ENCODE measurements at places on chromosomes 16 and 17.

DNA sequence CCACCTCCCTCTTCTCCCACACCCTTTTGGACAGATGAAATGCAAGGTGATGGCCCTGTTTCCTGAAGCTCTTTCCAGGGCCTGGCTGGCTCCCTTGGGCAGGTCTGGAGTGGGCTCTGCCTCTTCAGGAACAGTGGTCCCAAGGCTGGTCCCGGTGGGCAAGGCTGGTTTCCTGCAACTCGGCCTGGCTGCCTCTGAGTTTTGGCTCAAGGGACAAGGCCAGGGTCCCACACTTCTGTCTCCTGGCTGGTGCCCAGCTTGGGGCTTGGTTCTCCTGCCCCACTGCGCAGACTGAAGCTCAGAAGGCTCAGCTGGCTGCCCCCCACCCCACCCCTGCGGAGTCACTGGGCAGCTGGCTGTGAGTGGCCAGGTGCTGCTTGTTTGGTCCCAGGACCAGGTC, 3.8 kb upstream of the ACTG1 start:
- no peak for DNase-seq

- no peak for DNase-seq
Observed at GRCh38 chr17:60851181-60851580, 173.5 kb downstream of the BCAS3 start.

- no peak for DNase-seq
Observed at GRCh38 chr17:4583206-4583605, 1.1 kb upstream of the SMTNL2 start.

- DNase-seq = no peak
Observed at GRCh38 chr16:4677390-4677789, 16.0 kb upstream of the NUDT16L1 start.

DNA sequence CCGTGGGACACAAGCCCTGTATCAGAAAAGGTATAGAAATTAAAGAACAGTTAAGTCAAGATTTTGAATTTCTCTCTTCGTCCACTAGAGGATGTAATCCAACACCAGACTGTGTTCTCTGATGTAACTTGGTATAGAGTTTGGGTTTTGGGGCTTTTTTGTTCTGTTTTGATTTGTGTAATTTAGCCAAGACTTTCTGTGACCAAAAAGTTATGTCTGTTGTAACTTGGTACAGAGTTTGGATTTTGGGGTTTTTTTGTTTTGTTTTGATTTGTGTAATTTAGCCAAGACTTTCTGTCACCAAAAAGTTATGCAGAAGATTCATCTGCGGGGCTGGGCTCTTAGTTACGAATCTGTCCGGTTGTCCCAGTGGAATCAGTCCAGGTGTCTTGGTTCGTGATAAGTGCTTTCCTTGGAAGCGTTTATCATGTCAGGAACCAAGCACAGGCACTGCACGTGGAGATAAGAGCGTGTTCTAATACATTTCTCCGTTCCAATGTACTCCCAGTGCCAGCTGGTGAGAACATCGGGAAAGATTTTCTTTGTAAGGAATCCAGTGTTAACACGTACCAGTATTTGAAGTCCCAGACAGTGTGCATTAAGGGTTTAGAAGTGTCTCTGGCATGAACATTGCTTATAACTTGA, 44.1 kb upstream of the SEC14L1 start:
- no peak for DNase-seq

- DNase-seq = no peak
Observed at GRCh38 chr16:4684058-4684715, 9.2 kb upstream of the NUDT16L1 start.

DNA sequence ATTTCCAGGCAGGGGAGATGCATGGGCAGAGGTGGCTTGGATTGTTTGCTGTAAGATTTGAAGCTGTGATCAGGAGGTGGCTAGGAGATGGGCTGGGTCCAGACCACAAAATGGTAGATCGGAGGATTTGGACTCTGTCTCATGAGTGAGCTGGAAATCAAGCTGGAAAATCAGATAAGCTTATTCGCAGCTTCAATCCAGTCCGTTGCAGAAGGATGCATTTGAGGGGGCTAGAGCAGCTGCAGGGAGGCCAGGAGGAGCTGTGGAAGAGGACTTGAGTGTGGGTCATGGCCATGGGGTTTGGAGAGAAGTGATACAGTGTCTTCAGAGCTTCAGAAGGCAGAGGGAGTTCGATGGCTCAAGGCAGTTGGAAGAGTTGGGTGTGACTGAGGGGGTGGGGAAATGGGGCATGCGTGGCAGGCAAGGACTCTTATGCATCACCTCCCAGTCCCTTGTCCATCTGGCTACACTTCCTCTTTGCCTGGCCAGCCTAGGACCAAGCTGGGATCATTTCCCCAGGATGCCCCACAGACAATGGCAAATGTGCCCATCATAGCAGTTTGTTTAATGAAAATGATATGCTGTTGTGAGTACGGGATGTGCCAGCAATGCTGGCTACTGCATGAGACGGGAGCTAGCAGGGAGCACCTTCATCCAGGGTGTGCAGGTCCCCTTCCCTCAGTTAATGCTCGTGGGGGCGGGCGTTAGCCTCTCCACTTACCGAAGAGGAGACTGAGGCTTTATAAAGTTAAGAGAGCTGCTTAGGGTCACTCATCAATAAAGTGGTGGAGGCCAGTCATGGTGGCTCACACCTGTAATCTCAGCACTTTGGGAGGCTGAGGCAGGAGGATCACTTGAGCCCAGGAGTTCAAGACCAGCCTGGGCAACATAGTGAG, 20.6 kb downstream of the QPRT start:
- DNase-seq = no peak

GRCh38 chr17:73901661-73902415, 257.6 kb upstream of the SDK2 start:
- DNase-seq = no peak

- peak; percentile 50 for DNase-seq
Observed at GRCh38 chr17:16463358-16464302, 28.4 kb downstream of the LRRC75A start.

DNA sequence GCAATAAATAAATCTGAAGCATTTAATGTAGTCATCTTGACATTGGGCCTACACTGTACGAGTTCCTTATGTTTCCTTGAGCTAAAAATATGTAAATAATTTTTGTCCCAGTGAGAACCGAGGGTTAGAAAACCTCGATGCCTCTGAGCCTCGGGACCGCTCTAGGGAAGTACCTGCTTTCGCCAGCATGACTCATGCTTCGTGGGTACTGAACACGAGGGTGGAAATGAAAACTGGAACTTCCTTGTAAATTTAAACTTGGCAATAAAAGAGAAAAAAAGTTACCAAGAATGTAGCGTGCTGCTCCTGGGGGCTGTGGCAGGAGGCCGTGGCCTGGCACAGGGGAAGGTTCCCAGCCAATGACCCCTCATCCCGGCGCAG, 74.1 kb downstream of the SOCS1 start:
- no peak for DNase-seq

DNA sequence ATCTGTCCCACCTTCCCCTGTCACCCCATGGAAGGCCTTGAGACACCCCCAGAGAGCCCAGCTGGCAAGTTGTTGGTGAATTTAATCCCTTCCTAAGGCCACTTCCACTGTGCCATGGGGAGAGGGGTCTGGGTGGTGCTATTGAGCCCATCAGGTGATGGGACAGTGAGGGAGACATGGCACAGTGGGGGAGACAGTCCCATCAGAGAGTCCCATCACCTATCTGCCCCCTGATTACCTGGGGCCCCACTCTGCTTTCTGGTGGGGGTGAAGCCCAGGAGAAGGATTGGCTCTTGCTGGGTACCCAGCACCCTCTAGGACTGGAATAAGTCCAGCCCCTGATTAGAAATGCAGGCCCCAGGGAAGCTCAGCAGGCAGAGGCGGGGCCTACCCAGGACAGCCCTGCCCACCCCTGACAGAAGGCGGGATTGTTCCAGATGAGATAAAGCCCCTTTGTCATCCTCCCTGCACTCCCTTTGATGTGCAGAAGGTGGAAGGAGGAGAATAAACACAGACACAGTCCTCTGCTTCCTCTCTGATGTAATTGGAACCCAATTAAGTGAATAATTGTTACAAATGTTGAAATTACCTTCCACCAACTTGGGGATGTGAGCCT, 18.9 kb downstream of the TMEM132E start:
- DNase-seq = no peak

GRCh38 chr16:72210555-72210954, 38.6 kb upstream of the PMFBP1 start:
- DNase-seq = no peak

- no peak for DNase-seq
Observed at GRCh38 chr17:55224746-55225145, 40.0 kb upstream of the HLF start.

DNA sequence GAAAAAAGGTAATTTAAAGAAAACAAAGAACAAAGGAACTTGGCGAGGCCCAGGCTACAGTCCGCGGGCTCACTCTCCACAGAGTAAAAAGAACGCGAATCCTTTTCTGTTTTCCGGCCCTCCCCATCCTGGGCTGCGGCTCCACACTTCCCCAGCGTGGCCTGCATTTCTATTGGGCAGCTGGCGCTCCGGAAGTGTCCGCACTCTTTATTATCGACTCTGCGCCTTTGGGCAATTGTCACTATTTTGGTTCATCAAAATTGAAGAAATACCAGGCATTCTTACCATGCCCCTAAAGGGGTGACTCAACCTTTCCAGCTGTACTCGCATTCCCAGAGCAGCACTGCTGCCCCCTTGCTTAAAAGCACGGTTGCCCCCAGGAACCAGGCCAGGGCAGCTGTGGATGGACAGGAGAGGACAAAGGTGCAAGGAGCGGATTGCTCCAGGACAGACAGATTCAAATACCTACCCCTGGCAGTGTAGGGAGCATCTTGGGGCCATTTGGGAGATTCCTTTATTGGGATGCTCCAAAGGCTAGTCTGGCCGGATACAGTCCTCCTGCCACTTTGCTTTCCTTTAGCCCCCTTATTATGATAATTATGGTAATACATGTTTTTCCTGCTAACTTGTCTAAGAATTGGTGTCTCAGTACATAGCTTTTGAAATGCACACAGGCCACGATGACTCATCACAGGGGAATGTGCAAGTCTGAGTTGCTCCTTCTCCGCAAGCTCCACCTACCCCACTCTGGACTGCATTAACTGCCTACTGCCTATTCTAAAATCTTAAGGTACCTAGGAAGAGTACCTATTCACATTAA, 985 bp upstream of the SLFN12 start:
- peak; percentile 98 for DNase-seq

DNA sequence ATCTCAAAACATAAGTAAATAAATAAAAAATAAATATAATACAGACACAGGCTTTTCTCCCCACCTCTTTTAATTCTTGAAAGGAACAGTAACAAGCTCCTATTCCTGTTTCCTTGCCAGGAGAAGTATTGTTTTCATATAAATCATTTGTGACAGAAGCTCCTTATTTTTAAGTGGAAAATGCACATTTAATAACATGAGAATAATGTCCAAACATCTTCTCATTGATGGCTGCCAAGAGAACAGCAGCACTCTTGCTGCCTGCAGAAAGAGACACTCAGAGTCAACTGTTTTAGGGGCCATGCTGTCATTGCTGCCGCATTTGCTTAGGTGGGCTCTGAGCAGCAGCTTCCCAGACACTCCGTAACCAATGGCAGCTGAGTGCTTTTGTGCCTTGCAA, 580.1 kb downstream of the WWOX start:
- no peak for DNase-seq

DNA sequence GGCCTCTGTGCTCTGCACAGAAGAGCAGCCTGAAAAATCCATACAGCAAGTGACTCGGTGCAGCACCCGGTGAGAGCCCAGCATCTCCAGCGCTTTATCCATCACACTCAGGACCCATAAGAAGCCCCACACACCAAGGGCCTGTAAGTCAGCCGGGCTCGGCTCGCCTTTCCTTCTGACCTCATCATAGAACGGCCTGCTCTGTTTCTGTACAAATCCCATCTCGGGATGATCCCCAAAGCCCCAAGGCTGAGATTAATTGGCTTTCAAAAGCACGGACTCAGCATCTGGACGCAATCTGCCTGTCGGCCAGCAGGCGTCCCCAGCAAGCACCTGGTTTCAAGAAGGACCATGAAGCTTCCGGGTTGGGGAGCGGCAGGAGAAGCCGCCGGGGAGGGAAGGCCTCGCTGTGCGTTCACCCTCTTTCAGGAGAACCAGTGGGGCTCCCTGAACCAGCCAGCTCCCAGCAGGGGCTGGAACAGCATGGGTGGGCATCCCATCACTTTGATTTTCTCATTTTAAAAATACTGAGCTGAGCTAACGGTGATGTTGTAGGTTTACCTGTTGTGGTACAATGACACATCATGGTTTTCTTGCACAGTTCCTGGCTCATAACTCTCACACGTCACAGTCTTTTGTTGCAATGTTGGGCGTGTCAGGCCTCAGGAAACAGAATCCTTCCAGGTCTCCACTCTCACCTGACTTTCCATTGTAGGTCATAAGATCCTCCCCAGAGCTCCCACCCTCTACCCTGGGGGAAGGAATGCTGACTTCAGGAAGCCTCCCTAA, 6.7 kb downstream of the CCDC57 start:
- peak; percentile 65 for DNase-seq

- no peak for DNase-seq
Observed at GRCh38 chr16:81626181-81626674, 152.9 kb upstream of the PLCG2 start.

GRCh38 chr17:79664930-79665737, 54.3 kb upstream of the RBFOX3 start:
- no peak for DNase-seq

- no peak for DNase-seq
Observed at GRCh38 chr16:55008836-55009510, 78.3 kb downstream of the IRX5 start.

- no peak for DNase-seq
Observed at GRCh38 chr17:11889266-11889665, 108.0 kb downstream of the ZNF18 start.

- DNase-seq = no peak
Observed at GRCh38 chr16:78689028-78689427, 589.6 kb downstream of the WWOX start.

DNA sequence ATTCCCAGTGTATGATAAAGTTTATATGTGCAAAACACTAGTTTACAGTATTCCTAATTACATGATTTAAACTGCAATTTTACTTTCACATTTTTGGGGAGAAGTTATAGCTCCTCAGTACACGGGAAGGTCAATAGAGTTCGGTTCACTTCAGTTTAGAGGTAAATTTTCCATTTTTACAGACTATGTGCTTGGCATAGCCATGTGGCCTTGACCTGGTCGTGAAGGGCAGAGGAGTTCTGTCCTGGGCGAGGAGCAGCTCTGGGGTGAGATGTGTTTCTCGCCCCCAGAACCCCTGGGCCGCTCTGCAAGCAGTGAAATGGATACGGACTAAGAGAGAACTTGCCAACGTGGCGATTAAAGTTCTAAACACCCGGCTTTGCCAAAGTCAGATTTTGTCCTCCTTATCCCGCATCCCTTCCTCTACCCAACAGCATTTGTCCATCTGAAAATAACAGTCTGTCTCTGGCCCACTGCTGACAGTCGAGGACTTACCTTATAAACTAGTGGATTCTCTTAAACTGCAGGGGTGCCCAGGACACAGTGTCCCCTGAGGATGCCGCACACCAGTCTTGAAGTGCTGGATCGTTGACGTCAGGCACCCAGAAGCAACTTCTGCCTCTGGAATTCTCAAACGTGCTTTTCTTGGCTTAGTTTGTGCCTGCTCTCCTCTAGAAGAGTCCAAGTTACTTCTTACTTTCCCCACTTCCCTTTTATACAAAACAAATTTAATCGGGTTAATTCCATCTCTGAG, 1.5 kb upstream of the SIAH1 start:
- no peak for DNase-seq
